ENCODE measurements at places on chromosomes 1 and 21.

DNA sequence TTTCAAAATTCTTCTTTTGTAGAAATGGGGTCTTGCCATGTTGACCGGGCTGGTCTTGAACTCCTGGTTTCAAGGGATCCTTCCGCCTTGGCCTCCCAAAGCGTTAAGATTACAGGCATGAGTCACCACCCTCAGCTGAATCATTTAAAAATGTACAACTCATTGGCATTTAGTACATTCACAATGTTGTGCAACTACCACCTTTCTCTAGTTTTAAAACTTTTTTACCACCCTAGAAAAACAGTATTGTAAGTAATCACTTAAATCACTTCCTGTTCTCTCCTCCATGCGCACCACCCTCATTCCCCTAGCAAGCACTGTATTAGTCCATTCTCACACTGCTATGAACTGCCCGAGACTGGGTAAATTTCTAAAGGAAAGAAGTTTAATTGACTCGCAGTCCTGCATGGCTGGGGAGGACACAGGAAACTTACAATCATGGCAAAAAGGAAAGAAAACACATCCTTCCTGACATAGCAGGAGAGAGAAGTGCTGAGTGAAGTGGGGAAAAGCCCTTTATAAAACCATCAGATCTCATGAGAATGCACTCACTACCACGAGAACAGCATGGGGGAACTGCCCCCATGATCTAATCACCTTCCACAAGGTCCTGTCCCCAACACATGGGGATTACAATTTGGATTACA, 14.4 kb upstream of the THEM5 start:
- no peak for DNase-seq

GRCh38 chr1:56463376-56463775, 116.0 kb downstream of the PLPP3 start:
- no peak for DNase-seq

- DNase-seq = no peak
These were observed 8.3 kb downstream of the DISP3 start for GRCh38 chr1:11487196-11487751.

GRCh38 chr1:201874672-201875071, 14.0 kb upstream of the SHISA4 start:
- DNase-seq = no peak

DNA sequence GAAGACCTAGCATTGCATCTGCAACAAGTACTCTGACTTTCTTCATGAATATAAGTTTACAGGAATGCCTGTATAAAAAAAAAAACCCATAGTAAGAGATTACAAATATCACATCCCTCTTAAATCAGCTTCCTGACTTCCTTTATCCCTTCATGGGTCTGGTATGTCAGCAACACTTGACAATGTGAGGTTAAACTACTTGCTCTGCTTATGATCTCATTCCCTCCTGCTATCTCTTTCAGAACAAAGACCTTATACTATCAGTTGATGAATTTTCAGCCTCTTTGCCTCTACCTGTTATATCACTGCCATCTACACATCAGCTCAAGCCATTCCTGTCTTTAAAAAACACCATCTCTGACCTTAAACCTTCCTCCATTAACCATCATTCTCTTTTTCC, 130.9 kb upstream of the SAMSN1 start:
- no peak for DNase-seq

Measured in stimulated activated CD4-positive, alpha-beta T cell treated with anti-CD3 and anti-CD28 coated beads, Interleukin-1b, Interleukin-23, amount 100 ng/mL, for 1 hour (primary cell).